Activated CD4-positive, alpha-beta memory T cell treated with anti-CD3 and anti-CD28 coated beads, Interleukin-2, amount 10 ng/mL, durations not matched to agents 7 days and 5 days (primary cell): ENCODE measurements at places on chromosomes 1 and 21. TPM values are rescaled to one million over a fixed set of nuclear protein-coding genes. Genes with fewer than 3 reads are reported as not detected.

Gene BTBD8
- total RNA-seq, result 3.7 TPM

Gene MSH4
- total RNA-seq, result 0.25 TPM

Gene AKT3
- 41.4 TPM for total RNA-seq

Gene SLAMF1
- total RNA-seq, result 106 TPM

Gene MATN1
- total RNA-seq, result not detected

Gene CFHR1
- total RNA-seq, result not detected

Gene ANKRD35
- 0.33 TPM for total RNA-seq

Gene OMA1
- total RNA-seq, result 23.1 TPM

Gene TMIGD3
- total RNA-seq, result not detected

Gene ATP6V1G3
- total RNA-seq, result not detected

Gene LDLRAD1
- not detected for total RNA-seq

Gene F3
- total RNA-seq, result 0.15 TPM

Gene MYOG
- not detected for total RNA-seq

Gene SLC16A4
- 0.55 TPM for total RNA-seq

Gene GBP5
- total RNA-seq, result 234 TPM

Gene FAM3B
- total RNA-seq, result not detected

Gene SPRR2F
- not detected for total RNA-seq

Gene ADGRL2
- total RNA-seq, result not detected

Gene SRGAP2B
- 43.8 TPM for total RNA-seq

Gene TSPEAR
- total RNA-seq, result not detected

Gene BCAR3
- 3.9 TPM for total RNA-seq

Gene ST6GALNAC3
- not detected for total RNA-seq

Gene ZBTB8B
- not detected for total RNA-seq

Gene HCN3
- total RNA-seq, result 3.7 TPM
